T-helper 2 cell (primary cell): ENCODE measurements at places on chromosomes 2 and 18.

DNA sequence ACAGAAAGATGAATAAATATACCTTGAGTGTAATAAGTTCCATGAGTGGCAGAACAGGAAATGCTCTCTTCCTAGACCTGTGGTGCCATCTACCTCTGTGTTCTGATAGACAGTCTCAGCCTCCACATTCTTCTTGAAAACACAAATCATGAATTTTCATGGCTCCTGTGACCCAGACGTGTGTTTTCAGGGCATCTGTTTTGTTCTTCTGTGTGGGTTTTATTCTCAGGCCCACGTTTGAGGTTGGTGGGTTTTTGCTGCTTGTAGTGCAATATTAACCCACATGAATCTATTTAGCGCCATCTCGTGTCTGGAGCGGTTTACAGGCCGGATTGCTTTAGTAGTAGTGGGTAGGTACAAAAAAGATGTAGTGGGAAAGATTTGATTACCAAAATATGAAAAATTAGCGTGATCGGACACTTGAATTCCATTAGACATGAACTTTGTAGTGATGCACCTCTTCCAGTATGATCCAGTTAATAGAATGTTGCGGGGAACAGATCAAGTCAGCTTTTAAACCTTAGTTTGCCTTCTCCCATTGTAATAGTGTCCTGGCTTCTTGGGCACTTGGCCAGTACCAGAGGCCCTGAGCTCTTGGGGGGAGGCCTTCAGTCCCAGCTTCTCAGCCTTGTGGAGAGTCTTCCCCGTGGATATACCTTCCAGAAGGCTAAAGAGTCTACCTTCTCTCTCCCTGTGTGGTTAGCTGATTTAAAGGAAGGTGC lies 256.5 kb downstream of the TPGS2 start:
- DNase-seq: peak; percentile 17

DNA sequence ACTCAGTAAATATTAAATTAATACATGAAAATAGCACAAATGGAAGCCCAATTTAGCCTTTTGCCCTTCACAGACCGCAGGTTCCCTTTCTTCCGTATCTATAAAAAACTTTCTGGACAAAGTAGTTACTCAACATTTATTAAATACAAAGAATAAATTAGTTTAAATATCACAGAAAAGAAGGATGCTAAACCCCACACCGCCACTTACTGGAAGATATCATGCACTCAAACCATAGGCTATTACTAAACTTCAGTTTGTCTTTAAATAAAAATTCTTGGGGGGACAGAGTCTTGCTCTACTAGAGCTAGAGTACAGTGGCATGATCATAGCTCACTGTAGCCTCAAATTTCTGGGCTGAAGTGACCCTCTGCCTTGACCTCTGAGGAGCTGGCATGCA lies 120.7 kb upstream of the FHL2 start:
- no peak for DNase-seq

DNA sequence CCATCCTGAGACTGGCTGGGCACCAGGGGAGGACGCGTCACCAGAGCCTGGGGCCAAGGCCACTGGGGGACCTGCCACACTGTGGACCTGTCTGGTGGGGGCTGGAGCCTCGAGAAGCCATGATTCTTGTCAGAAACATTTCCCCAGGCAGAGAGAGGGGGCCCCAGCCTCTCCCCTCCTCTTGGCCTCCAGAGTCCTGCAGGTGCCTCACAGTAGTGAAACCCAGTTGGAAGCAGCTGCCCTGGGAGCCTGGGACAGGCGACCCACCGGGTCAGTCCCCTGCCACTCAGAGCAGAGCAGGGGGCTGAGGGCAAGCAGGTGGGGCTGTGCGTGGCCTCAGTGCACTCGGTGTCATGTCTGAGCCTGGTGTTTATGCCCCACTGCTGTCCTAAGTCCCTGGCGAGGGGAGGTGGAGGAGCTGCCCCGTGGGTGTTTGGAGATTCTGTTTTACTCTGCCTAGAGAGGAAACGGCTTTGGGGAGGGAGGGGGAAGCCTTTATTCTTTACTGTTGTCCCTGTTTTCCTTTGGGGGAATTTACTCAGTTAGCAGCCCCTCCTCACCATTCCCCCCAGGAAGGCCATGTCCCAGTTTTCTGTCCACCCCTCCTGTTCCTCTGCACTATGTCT lies 7.7 kb downstream of the OXER1 start:
- no peak for DNase-seq

- no peak for DNase-seq
Measured at GRCh38 chr2:3952866-3953516, 249.6 kb downstream of the DCDC2C start.

DNA sequence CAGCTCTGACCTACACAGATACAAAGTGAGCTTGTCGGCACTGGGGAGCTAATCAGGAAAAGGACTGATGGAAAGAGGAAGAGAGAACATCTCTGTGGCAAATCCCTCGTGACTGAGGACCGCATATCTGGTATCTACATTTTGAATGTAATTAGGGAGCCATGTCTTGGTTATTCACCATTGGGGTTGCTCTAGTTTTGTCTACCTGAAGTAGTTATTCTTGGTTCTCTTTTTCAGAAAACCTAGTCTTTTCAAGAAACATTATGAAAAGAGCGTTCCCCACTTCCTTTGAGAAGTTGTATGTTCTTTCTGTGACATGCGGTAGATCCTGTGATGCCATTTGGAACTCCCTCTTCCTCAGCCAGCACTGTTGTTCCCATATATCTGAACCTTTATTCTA lies 104.4 kb downstream of the DOCK10 start:
- no peak for DNase-seq
